Kidney capillary endothelial cell (primary cell): ENCODE measurements at places on chromosomes 3 and 15.

DNA sequence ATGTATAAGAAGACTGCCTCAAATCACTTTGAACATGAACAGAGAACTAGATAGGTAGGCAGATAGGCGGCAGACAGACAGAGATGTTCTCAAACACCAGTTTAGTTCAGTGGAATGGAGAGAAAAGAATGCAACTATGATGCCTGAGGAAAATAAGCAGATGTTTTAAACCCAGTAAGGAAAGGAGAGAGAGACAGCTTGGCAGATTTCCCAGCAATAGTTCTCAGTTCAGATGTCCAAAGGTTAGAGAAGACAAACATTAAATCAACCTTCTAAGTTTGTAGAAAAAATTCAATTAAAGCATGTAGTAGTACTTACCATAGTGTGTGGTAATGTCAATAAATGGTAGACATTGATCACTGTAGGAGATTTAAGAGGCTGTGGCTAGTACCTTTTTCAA lies 209.6 kb upstream of the PFN2 start:
- DNase-seq: no peak

GRCh38 chr3:142990721-142991120 lies 10.6 kb upstream of the U2SURP start:
- no peak for DNase-seq

DNA sequence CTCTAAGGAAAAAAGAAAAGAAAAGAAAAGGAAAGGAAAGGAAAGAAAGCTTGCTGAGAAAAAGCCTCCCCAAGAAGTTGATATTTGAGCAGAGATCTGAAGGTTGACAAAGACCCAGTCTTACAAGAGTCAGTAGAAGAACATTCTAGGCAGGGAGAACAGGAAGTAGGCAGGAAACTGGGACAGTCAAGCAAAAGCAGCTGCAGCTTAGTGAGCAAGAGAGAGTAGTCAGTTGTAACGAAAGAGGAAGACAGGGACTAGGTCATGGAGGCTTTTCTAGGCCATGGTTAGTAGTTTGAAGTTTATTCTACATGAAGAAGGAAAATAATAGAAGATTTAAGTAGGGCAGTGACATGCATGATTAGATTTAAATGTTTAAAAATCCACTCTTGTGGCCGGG lies 31.8 kb upstream of the KLHL6 start:
- DNase-seq: peak; percentile 51

- DNase-seq: no peak
Observed at GRCh38 chr15:94203306-94203705, 28.1 kb upstream of the MCTP2 start.

- no peak for DNase-seq
Observed at GRCh38 chr15:48304398-48304797, 26.8 kb upstream of the DUT start.

- DNase-seq: no peak
Observed at GRCh38 chr15:71549697-71550096, 260.7 kb upstream of the NR2E3 start.

GRCh38 chr15:63582179-63582578 lies 15.0 kb upstream of the FBXL22 start:
- no peak for DNase-seq

DNA sequence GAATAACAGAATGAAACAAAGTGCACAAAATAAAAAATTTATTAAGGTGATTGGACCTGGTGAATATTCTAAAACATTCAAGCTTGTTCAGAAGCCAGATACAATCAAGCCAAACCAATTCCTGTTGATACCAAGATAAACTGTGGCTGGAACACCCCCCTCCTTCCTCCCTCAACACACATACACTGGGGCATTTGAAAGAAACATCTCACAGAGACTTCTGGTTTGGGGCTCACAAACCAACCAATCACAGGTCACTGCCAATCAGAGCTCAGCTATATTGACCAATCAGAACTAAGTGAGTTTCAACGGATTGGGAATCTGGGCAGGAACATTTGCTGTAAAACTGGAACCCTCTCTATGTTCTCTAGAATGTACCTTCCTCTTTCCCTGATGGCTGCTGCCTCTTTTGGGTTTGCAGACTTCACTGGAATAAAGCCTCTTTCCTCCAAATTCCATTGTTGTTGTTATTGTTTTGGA lies 340.6 kb upstream of the GOLIM4 start:
- DNase-seq: no peak

- no peak for DNase-seq
Observed at GRCh38 chr3:112685956-112686799, 45.2 kb upstream of the CCDC80 start.

DNA sequence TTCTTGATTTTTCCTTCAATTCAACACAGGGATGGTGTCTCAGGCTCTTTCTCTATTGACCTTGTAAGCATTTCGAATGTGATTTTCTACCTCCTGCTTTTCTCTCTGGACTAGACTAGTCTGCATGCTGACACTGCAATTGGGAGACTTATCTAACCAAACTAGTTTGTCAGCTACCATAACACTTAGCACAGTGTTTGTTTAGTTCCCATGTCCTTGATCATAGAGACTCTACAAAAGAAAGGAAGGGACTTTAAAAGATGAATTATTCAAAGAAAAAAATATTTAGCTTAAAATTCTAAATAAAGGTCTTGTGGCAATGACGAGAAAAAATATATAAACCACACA lies 407.0 kb downstream of the ERC2 start:
- no peak for DNase-seq

GRCh38 chr3:115284980-115285379 lies 137.9 kb upstream of the ZBTB20 start:
- no peak for DNase-seq

DNA sequence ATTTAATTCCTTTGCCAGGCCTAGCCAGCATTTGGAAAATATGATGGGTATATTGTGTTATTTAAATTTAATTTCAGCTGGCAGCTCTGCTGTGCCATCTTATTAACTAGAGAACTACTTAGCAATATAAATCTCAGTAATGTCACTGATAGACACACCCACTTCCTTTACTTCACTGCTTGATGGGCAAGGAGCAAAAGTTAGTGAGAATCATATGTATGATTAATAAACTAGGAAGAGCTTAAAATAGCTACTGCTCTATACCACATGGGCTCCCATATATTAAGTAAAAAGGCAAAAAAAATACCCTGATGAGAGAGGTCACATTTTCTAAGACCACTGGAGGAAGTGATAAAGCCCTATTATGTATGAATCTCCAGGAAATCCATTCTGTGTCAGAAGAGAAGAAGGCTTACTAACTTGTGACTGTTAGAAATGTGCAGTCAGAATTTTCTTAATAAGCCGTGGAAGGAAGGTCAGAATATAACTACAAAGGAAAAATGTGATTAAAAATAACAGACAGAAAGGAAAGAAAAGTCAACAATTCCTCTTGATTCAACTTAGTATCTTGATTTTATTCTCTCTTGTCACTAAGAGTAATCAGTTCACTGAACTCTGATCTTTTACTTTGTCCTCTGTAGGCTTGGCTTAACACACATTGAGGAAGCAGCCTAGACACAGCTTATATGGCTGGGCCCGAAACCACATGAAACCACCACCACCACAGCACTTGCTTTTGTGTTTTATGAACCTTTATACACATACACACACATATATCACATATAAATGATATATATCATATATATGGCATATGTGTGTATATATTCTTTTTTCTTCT lies 1233.9 kb upstream of the ALCAM start:
- DNase-seq: peak; percentile 95

DNA sequence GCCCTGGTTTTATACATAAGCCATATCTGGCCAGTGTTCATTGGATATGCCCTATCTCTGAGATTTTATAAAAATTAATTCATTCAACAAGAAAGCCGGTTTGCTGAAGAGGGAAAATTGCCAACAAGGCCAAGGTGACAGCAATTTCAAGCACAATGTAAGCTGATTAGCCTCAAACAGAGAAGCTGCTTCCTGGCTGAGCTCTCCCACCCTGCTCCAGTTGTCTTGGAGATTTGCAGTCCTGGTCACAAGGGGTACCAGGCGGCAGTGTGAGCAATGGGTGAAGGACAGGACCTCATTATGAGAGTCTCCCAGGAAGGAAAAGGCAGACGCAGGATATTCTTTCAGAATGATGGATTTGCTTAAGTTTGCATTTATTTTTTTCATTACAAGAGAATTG lies 5.4 kb upstream of the THSD4 start:
- DNase-seq: no peak

DNA sequence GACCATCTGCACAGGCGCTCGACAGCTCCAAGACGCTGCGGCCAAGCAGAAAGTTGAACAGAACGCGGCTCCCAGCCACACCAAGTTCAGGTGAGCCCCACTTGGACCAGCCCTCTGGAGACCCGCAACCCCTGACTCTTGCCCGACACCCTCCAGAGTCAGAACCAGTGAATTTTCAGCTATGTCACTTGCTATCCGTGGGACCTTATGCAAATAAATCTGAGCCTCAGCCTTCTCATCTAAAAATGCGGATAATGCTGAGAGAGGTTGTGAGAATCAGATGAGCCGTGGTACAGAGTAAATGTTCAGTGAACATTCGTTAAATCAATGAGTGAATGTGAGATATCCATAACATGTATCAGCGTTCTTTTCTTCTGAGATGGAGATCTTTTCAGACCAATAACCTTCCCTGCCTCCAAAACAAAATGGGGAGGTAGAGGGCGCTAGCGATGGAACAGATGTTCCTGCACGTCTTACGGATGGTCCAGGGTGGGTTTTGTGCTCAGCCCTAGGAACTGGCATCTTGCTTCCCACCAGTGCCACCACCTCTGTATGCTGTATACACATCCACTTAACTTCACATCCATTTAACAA lies 524 bp downstream of the MRPS11 start:
- no peak for DNase-seq

DNA sequence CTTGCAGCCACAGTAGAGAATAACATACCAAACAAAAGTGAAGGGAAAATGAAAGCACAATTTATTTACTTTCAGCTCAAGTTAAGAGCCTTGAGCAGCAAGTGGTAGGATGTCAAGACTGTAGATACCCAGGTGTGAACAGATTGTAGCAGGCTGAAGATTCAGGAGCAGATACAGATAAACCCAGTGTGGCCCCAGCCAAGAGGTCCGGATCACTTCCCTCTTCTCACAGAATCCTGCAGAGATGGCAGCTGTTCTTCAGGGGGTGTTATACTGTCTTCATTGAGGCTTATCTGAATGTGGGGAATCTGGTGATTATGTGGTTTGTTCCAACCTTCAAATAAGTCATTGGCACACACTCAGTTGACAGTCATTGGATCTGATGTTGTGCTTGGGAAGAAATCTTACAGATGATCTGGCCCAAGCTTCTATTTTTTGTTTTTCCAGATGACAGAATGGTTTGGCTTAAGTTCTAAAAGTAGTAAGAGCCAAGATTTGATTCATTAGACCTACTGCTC lies 2.2 kb downstream of the STARD9 start:
- DNase-seq: no peak

DNA sequence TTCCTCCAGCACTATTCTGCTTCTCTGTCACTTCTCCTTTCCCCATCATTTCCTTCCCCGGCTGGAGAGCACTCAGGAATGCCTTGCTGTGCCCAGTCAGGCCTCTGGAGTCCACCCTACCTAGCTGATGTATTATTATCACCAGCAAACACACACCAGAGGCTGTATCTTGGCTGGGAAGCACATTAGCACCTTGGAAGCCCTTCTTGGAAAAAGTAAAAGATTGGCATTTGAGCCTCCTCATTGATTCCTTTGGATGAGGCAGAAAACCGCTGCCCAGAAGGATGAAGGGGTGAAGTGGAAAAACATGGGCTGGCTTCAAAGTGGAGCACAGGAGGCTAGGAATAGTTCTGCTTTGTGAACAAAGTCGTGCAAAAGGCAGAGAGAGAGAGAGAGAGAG lies 244.3 kb downstream of the RPLP1 start:
- DNase-seq: no peak

- no peak for DNase-seq
Observed at GRCh38 chr15:65926899-65927298, 57.6 kb downstream of the RAB11A start.

DNA sequence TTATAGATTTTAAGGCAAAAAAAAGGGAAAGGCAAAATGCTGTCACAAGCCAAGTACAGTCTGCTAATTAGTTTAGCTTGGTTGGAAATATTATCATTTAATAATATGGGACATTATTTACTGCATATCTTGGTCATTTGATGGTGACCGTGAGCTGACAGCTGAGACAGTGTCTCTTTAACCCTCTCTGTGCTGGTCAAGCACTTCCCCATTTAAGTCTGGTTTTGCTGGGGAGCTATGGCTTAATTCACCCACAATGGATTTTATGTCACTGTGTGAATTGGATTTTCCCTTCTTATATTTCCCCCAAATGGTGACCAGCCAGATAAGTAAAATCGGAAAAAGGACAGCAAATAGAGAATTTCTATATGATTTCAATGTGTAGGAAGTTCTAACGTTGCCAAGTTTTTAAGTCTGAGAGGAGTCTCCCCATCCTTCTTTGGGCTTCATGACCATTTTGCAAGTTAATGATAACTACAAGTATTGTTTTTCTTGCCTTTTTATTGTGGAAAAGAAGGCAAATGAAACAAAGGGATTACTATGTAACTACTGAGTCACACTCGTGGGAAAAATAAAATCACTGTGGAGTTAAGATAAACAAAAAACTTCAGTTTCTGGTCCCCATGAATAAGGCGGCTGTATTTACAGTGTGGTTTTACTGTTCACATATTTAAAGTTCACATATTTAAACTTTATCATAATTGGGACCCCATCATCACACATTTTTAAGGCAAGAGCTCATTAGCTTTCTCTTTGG lies 373.5 kb downstream of the NR2F2 start:
- no peak for DNase-seq

DNA sequence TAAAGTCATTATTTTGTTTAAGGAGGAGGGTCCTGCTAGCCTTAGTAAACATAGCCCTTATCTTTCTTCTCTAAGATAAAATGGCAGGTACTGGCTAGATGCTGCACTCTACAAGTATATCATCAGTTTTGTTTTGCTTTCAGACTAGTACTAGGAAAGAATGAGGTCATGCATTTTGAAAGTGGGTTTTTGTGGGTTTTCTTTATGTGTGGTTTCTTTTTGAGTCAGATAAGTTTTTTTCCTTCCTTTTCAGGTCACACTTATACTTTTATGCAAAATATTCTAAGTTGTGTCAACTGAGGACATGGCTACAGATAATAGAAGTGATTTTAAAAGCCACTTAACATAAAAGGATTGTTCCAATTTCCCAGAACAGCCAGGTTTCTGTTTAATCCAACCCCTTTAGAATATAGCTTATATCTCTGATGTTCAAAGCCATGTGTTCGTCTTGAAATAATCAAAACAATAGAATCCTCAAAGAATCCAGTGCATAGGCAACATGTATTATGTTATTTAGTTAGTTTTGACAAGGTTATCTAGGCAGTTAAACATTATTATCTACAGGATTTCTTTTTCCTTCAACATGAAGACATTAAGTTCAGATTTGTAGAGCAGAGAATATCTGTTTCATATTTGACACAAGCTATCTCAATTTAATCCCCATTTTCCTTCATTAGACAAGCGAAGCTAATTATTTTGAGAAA lies 406.2 kb downstream of the RBMS3 start:
- DNase-seq: no peak
